Hepatocyte (in vitro differentiated cells): ENCODE measurements at places on chromosomes 4 and X. TPM values are rescaled to one million over a fixed set of nuclear protein-coding genes. Genes with fewer than 3 reads are reported as not detected.

DNA sequence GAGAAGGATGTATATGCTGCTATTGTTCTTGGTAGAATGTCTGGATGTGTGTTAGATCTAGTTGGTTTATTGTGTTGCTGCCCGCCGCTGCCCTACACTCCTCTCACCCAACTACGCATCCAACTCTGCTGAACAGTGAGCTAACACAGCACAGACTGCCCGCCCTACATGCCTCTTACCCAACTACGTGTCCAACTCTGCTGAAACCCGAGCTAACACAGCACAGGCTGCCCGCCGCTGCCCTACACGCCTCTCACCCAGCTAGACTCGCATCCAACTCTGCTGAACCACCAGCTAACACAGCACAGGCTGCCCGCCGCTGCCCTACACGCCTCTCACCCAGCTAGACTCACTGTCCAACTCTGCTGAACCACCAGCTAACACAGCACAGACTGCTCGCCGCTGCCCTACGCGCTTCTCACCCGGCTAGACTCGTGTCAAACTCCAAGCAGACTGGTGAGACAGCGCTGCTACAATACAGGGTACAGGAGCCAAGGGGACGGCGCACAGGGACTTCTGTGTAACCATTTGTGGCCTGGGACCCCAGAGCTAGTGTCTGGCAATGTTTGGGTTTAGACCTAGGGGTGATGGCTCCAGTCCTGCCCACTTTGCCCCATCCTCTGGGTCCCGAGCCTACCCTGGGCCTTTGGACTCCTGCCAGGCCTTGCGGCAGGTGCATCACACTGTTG lies 11.6 kb upstream of the CTBP1 start:
- no peaks in the 10 kb centered on the region for H3K27me3 ChIP-seq
- H3K4me1 ChIP-seq, result no peaks in the 10 kb centered on the region
- no peak overlapping the region for H3K4me3 ChIP-seq
- no peak overlapping the region for H3K27ac ChIP-seq
- no peak for DNase-seq

The PF4V1 gene
- not detected in 2 replicates for total RNA-seq

DNA sequence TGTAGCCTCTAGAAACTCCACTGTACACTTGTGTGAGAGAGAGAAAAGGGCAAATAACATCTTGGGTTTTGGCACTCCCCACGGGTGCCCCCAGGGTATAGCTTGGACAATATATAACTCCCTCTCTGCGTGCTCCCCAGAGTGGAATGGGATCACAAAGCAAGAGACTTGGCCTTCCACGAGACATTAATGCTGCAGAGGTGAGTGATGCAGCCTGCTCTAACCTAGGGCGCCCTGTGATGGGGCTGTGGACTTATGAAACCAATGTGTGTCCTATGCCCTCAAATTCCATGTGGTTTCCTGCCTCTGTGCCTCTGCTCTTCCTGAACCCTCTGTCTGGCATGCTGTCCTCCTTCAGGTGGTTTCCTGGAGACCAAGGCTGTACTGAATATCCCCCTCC lies 22.0 kb upstream of the FAM9C start:
- no peaks in the 10 kb centered on the region for H3K27me3 ChIP-seq
- DNase-seq, result no peak
- no peak overlapping the region for H3K27ac ChIP-seq
- no peaks in the 10 kb centered on the region for H3K36me3 ChIP-seq

DNA sequence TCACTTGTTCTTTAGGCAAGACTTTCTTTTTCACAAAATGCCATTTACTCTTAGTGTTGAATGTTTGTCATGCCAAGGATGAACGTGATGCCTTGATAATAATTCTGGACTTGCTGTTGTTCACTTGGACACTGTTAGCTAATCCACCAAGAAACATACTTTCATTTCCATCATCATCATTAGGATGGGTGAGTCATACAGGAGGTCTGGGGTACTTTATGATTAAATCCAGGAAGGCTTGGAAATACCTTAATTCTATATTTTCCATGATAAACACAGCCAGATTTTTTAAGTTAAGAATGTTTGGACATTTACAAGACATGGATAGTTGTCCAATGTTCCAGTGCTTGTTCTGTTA lies 260.7 kb upstream of the GIMD1 start:
- no peak for DNase-seq
- H3K4me1 ChIP-seq, result no peaks in the 10 kb centered on the region
- no peaks in the 10 kb centered on the region for H3K36me3 ChIP-seq
- H3K27ac ChIP-seq, result no peak overlapping the region
- no peaks in the 10 kb centered on the region for H3K27me3 ChIP-seq

DNA sequence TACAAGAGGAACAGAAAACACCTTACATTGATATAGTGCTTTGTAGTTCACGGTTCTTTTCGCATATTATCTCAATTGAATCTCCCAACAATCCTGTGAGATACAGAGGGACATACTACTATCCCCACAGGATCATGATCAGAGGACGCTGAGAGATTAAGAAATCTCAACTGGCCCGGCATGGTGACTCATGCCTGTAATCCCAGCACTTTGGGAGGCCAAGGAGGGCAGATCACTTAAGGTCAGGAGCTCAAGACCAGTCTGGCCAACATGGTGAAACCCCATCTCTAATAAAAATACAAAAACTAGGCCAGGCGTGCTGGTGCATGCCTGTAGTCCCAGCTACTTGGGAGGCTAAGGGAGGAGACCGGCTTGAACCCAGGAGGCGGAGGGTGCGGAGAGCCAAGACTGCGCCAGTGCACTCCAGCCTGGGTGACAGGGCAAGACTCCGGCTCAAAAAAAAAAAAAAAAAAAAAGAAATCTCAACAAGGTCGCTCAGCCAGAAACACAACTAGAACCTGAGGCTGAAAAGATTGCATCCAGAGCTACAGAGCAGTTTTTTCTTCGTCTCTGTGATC lies 7.4 kb downstream of the APOO start:
- H3K4me1 ChIP-seq, result peaks cover 30% of the 10 kb centered on the region
- H3K27ac ChIP-seq, result peak overlapping the region; percentile 85
- no peaks in the 10 kb centered on the region for H3K27me3 ChIP-seq
- no peak for DNase-seq
- no peaks in the 10 kb centered on the region for H3K36me3 ChIP-seq

The TEX13B gene
- not detected in 2 replicates for total RNA-seq

DNA sequence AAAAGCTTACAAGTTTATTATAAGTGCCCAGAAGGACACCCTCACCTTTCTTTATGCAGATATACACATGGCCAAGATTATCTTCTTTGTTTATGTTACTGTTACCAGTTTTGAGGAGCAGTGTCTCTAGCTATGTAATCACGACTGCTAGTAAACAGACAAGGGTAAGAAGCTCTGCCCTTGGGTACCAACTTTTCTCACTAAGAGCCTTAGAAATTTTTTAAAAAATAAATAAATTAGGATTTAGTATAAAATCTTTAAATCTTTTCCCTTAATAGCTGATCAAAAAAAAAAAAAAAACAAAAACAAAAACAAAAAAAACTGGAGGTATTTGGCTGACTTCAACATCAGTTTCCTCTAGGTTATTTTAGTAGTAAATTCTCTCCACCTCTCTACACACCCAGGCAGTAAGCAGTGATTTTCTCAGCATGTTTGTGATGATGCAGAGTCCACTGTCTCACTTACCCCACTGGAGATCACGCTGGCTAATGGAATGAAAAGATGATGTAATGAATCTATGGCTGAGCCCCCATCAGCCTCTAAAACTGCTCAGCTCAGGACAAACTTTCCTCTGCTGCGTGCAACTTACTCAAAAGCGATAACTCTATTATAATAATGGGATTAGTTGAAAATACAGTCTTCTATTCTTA lies 125.9 kb downstream of the FRYL start:
- no peak overlapping the region for H3K4me3 ChIP-seq
- peaks cover 16% of the 10 kb centered on the region for H3K4me1 ChIP-seq
- H3K27ac ChIP-seq, result no peak overlapping the region

GRCh38 chr4:8541981-8542715 lies 38.0 kb upstream of the GPR78 start:
- H3K36me3 ChIP-seq, result no peaks in the 10 kb centered on the region
- no peaks in the 10 kb centered on the region for H3K27me3 ChIP-seq
- no peak overlapping the region for H3K27ac ChIP-seq
- no peak overlapping the region for H3K4me3 ChIP-seq
- DNase-seq, result no peak
- peaks cover 6% of the 10 kb centered on the region for H3K4me1 ChIP-seq

DNA sequence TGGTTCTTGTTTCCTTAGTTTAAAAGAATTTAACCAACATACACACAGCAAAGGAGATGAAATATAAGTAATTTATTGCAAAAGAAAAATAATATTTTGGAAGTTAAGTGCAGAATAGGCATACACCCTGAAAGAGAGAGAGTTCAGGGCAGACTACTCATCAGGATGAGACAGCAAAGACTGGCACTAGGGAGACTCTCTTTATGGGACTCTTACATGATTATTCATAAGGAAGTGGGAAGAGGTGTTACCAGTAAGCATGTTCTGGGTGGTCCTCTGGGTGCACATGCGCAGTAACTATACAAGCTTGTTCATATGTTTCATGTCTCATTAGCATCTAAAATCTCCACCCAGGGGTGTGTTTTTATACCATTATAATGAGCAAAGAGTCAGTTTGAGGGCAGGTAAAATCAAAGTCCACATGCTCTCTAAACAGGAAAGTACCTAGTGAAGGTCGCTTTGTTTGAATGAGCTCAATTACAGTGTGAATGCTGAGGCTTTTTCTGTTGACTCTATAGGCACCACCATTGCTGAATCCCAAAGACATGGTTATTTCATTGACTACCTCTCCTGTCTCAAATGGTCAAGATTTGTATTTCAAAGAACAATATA lies 38.2 kb upstream of the PRDM5 start:
- no peak overlapping the region for H3K4me3 ChIP-seq
- no peak for DNase-seq
- no peak overlapping the region for H3K27ac ChIP-seq
- H3K27me3 ChIP-seq, result no peaks in the 10 kb centered on the region

GRCh38 chr4:21380861-21381260 lies 567.7 kb downstream of the KCNIP4 start:
- H3K27ac ChIP-seq, result no peak overlapping the region
- no peak overlapping the region for H3K4me3 ChIP-seq
- no peaks in the 10 kb centered on the region for H3K27me3 ChIP-seq
- H3K36me3 ChIP-seq, result no peaks in the 10 kb centered on the region
- no peak for DNase-seq

The ADH6 gene
- total RNA-seq, result 23.1 and 23.6 TPM in 2 replicates

- H3K27ac ChIP-seq, result no peak overlapping the region
- H3K4me1 ChIP-seq, result peaks cover 7% of the 10 kb centered on the region
- no peak overlapping the region for H3K4me3 ChIP-seq
- H3K27me3 ChIP-seq, result no peaks in the 10 kb centered on the region
- peak; percentile 68 for DNase-seq
- no peaks in the 10 kb centered on the region for H3K36me3 ChIP-seq
These were observed 94.1 kb upstream of the GALNT7 start for GRCh38 chr4:173074501-173074946.

GRCh38 chr4:123977641-123978081 lies 581.1 kb downstream of the SPRY1 start:
- H3K27me3 ChIP-seq, result no peaks in the 10 kb centered on the region
- peak; percentile 41 for DNase-seq
- peaks cover 14% of the 10 kb centered on the region for H3K4me1 ChIP-seq
- H3K27ac ChIP-seq, result peak overlapping the region; percentile 12

- H3K27me3 ChIP-seq, result no peaks in the 10 kb centered on the region
- no peak for DNase-seq
- no peak overlapping the region for H3K4me3 ChIP-seq
- no peaks in the 10 kb centered on the region for H3K36me3 ChIP-seq
- no peaks in the 10 kb centered on the region for H3K4me1 ChIP-seq
These were observed 7.8 kb upstream of the HPSE start for GRCh38 chr4:83342476-83342875.

The CT45A8 gene
- total RNA-seq, result not detected in 2 replicates

DNA sequence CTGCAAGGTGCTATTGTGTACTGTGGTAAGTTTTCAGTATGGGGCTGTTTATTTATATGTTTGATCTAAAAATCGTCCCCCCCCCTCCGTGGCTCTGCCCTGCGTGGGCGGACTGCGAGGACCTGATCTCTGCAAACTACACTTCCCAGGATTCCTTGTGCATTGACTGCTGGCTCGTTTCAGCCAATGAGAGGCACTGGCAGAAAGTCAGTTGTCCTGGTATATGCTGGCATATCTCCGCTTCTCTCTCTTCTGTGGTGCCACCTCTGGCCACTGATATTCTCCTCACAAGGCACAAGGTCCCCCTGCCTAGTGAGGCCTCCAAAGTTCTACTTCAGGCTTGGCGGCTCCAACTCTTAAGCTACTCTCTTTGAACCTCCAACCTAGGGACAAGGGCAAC lies 168.8 kb upstream of the ZFP42 start:
- no peaks in the 10 kb centered on the region for H3K4me1 ChIP-seq
- no peak overlapping the region for H3K27ac ChIP-seq
- H3K27me3 ChIP-seq, result no peaks in the 10 kb centered on the region

The GPR173 gene
- total RNA-seq, result 2.2 and 3.4 TPM in 2 replicates

DNA sequence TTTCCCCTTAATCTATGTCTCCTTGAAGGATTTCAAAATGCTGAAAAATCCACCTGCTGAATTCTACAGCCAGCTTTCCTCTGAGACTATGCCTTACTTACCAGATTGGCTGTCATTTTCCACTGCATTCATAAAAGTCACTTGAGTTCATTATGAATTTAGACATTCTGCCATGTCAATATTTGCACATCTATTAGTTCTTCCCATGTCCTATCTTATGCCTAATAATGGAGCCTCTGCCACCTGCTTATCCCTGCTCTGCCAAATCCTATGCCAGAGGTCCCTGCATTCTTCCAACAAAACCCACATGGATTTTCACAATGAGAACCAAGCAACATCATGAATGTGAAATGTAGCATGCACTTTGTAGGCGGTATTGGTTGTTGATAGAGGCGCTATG lies 42.6 kb downstream of the GASK1B start:
- H3K4me1 ChIP-seq, result peaks cover 9% of the 10 kb centered on the region
- no peak overlapping the region for H3K27ac ChIP-seq
- H3K4me3 ChIP-seq, result no peak overlapping the region
- DNase-seq, result no peak
- no peaks in the 10 kb centered on the region for H3K36me3 ChIP-seq

The RBMXL3 gene
- not detected in 2 replicates for total RNA-seq

The HSFX3 gene
- not detected in 2 replicates for total RNA-seq

DNA sequence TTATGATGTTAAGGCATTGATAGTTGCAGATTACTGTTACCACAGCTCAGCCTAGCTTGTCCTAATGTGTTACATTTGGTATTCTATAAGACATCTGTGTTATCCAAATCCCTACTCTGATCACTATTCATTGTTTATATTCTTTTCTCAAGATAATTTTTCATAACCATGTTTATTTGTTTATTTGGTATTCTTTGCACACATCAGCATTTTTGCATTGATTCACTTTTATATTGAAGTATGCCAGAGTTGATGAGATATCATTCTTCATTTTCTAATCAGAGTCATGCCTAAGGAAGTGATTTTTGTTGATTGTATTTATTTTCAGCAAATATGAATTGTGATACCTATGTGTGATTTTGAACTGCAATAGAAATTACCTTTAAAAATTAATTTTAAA lies 61.2 kb upstream of the PDHA2 start:
- H3K4me1 ChIP-seq, result no peaks in the 10 kb centered on the region
- no peak overlapping the region for H3K4me3 ChIP-seq
- H3K36me3 ChIP-seq, result no peaks in the 10 kb centered on the region
- no peak overlapping the region for H3K27ac ChIP-seq
- H3K27me3 ChIP-seq, result no peaks in the 10 kb centered on the region

GRCh38 chr4:176014583-176015108 lies 51.0 kb upstream of the WDR17 start:
- H3K4me3 ChIP-seq, result no peak overlapping the region
- H3K27me3 ChIP-seq, result no peaks in the 10 kb centered on the region
- H3K27ac ChIP-seq, result no peak overlapping the region

GRCh38 chrX:149433451-149433850 lies 71.7 kb downstream of the IDS start:
- no peaks in the 10 kb centered on the region for H3K36me3 ChIP-seq
- no peak overlapping the region for H3K4me3 ChIP-seq
- H3K27me3 ChIP-seq, result no peaks in the 10 kb centered on the region
- H3K4me1 ChIP-seq, result no peaks in the 10 kb centered on the region
